ENCODE measurements at places on chromosomes 12 and 14. TPM values are rescaled to one million over a fixed set of nuclear protein-coding genes. Genes with fewer than 3 reads are reported as not detected.

The KRT83 gene
- not detected for total RNA-seq

- H3K36me3 ChIP-seq = no peaks in the 10 kb centered on the region
- no peak overlapping the region for H3K27ac ChIP-seq
- no peak overlapping the region for H3K4me3 ChIP-seq
- no peak for ATAC-seq
These were observed 36.9 kb upstream of the AP4S1 start for GRCh38 chr14:30988509-30988908.

DNA sequence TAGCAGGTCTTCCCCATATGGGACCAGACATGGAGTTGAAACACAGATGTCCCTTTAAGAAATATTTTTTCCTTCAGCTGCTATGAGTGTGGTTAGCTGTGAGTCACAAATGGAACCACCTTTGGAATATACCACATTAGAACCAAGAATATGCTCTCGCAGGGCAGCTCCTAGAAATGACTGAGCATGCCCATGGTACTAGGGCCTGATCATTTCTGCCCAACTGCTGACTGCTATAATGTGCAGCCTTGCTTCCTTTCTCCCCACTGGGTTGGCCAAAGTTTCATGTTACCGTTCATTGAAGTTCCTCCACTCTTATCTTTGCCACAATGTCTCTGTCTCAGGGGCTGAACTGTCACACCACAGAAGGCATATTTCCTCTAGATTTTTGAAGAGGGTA lies 1074.6 kb downstream of the FLRT2 start:
- H3K36me3 ChIP-seq = no peaks in the 10 kb centered on the region
- no peak overlapping the region for H3K27ac ChIP-seq
- no peaks in the 10 kb centered on the region for H3K27me3 ChIP-seq
- H3K4me1 ChIP-seq = no peaks in the 10 kb centered on the region
- peak; percentile 61 for ATAC-seq

The NELL2 gene
- total RNA-seq = 106 TPM

GRCh38 chr14:29144621-29145020 lies 378.0 kb downstream of the FOXG1 start:
- no peak overlapping the region for H3K4me3 ChIP-seq
- H3K4me1 ChIP-seq = no peaks in the 10 kb centered on the region

- H3K4me1 ChIP-seq = no peaks in the 10 kb centered on the region
- no peak for ATAC-seq
- no peak overlapping the region for H3K27ac ChIP-seq
- no peaks in the 10 kb centered on the region for H3K36me3 ChIP-seq
- H3K4me3 ChIP-seq = no peak overlapping the region
These were observed 34.8 kb upstream of the CLEC14A start for GRCh38 chr14:38290601-38291188.

GRCh38 chr12:84069198-84069597 lies 843.4 kb downstream of the SLC6A15 start:
- no peaks in the 10 kb centered on the region for H3K36me3 ChIP-seq
- no peaks in the 10 kb centered on the region for H3K4me1 ChIP-seq
- H3K4me3 ChIP-seq = no peak overlapping the region
- no peaks in the 10 kb centered on the region for H3K27me3 ChIP-seq
- no peak overlapping the region for H3K27ac ChIP-seq
- ATAC-seq = no peak

DNA sequence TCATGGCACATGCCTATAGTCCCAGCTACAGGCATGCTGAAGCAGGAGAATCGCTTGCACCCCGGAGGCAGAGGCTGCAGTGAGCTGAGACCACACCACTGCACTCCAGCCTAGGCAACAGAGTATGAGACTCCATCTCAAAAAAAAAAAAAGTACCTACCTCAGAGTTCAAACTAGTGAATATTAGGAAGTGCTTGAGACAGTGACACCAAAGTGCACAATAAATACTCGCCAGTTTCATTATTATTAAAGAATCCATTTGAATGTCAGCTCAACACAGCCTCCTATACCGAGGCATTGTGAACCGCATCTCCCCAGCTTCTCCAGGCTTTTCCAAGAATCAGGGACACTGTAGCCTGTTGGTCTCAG lies 5.0 kb downstream of the GAPDH start:
- peak; percentile 2 for ATAC-seq
- peak overlapping the region; percentile 88 for H3K4me3 ChIP-seq
- H3K27ac ChIP-seq = peak overlapping the region; percentile 52
- H3K4me1 ChIP-seq = peaks cover 22% of the 10 kb centered on the region
- H3K36me3 ChIP-seq = peaks cover 56% of the 10 kb centered on the region
- H3K27me3 ChIP-seq = no peaks in the 10 kb centered on the region

- ATAC-seq = no peak
- no peaks in the 10 kb centered on the region for H3K4me1 ChIP-seq
These were observed 64.6 kb downstream of the VRK1 start for GRCh38 chr14:96861568-96862310.

The AMN gene
- total RNA-seq = 2.1 TPM

DNA sequence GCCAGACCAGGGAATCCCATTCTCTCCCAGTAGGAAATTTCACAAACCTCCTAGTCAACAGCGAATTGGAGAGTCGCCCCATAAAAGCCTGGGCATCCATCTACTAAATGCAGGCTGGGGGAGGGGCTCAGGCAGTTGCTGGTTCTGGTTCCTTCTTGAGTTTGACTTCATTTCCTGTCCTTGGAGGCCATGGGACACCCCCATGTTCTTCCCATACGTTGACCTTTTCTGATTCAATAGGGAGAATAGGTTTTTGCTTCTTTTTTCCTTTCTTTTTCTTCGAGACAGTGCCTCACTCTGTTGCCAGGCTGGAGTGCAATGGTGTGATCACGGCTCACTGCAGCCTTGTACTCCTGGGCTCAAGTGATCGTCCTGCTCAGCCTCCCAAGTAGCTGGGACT lies 44.1 kb upstream of the TMEM263 start:
- no peaks in the 10 kb centered on the region for H3K36me3 ChIP-seq
- no peak for ATAC-seq
- H3K4me3 ChIP-seq = no peak overlapping the region
- no peaks in the 10 kb centered on the region for H3K27me3 ChIP-seq

DNA sequence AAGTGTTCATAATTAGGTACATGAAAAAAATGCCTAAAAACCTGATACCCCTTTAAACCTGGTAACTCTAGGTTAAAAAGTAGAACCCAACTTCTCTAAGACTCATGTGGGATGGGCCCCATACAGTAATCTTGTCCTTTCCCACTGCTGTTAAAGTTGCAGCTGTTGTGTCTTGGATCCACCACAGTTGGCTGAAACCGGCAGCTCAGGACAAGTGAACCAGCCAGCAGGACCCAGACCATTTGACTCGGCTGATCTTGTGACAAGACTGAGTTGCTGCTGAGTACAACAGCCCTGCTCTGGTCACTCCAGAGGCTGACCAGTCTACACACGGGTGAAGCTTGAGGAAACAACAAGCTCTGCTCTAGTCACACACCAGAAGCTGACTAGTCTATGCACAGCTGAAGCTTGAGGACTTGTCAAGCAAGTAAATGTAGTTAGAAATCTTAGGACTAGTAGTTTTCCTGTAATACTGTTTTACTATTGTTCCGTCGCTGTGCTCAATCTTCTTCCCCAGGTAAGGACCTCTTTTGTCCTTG lies 60.6 kb downstream of the DHRS2 start:
- no peaks in the 10 kb centered on the region for H3K4me1 ChIP-seq
- no peak overlapping the region for H3K27ac ChIP-seq
- peaks cover 28% of the 10 kb centered on the region for H3K27me3 ChIP-seq
- no peak for ATAC-seq
- no peak overlapping the region for H3K4me3 ChIP-seq
- H3K36me3 ChIP-seq = no peaks in the 10 kb centered on the region

The TAS2R14 gene
- 2.4 TPM for total RNA-seq

- no peak overlapping the region for H3K4me3 ChIP-seq
- no peaks in the 10 kb centered on the region for H3K36me3 ChIP-seq
- ATAC-seq = no peak
- H3K27me3 ChIP-seq = peaks cover 38% of the 10 kb centered on the region
- no peak overlapping the region for H3K27ac ChIP-seq
These were observed 13.1 kb downstream of the KRT5 start for GRCh38 chr12:52506858-52507715.

DNA sequence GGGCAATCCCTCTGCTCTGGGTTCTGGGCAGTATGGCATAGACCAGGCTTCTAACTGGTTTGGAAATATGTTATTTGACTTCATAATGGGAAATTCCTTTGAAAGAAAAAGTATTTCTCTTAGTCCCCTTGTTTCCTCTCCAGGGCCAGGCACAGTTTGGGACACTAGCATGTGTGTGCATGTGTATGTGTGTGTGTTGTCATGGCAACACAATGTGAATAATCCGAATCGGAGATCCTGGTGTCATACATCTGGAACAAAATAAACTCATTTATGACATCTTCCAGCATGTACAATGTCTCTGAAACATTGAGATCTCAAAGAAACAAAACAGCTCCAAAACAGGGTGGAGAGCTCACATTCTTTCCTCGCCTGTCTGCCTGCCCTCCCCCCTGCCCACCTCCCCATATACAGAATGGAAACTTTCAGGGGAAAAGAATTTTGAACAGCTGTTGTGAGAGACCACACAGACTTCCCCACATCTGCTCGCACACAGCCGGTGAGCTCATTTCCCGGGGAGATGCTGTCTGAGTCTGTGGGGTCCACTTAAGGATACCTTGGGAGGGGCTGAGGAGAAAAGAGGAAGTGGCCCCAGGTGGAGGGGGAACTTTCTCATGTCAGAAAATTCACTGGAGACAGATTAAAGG lies 55.5 kb upstream of the PARP11 start:
- H3K27ac ChIP-seq = no peak overlapping the region
- H3K36me3 ChIP-seq = no peaks in the 10 kb centered on the region
- H3K27me3 ChIP-seq = no peaks in the 10 kb centered on the region
- H3K4me3 ChIP-seq = no peak overlapping the region

The KRT7 gene
- total RNA-seq = 12.5 TPM

The DDN gene
- 1.5 TPM for total RNA-seq

GRCh38 chr12:52198454-52199215 lies 6.8 kb upstream of the KRT80 start:
- no peak overlapping the region for H3K27ac ChIP-seq
- H3K27me3 ChIP-seq = peaks cover 16% of the 10 kb centered on the region
- peaks cover 15% of the 10 kb centered on the region for H3K4me1 ChIP-seq

The P2RX7 gene
- 3.8 TPM for total RNA-seq

DNA sequence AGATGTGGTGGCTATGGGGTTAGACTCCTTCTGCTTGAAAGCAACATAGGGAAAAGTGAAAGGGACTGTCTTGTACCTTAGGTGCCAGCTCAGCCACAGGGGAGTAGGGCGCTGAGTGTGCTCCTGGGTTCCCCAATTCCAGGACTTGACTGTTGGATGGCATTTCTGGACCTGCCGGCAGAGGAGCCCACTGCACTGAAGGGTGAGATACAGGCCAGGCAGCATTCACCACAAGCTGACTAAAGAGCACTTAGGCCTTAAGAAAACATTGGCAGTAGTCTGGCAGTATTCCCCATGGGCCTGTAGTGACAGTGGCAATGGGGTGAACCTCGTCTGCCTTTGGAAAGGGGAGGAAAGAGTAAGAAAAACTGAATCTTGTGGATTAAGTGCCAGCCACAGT lies 67.1 kb upstream of the TMTC2 start:
- no peaks in the 10 kb centered on the region for H3K4me1 ChIP-seq
- H3K36me3 ChIP-seq = no peaks in the 10 kb centered on the region
- H3K27ac ChIP-seq = no peak overlapping the region
- no peak for ATAC-seq
- no peak overlapping the region for H3K4me3 ChIP-seq
